ENCODE measurements at places on chromosomes 11 and 22. TPM values are rescaled to one million over a fixed set of nuclear protein-coding genes. Genes with fewer than 3 reads are reported as not detected.
A peak's percentile ranks its signal among the peaks of the same experiment; 100 is the strongest.

The JHY gene
- total RNA-seq: 8.9 TPM

DNA sequence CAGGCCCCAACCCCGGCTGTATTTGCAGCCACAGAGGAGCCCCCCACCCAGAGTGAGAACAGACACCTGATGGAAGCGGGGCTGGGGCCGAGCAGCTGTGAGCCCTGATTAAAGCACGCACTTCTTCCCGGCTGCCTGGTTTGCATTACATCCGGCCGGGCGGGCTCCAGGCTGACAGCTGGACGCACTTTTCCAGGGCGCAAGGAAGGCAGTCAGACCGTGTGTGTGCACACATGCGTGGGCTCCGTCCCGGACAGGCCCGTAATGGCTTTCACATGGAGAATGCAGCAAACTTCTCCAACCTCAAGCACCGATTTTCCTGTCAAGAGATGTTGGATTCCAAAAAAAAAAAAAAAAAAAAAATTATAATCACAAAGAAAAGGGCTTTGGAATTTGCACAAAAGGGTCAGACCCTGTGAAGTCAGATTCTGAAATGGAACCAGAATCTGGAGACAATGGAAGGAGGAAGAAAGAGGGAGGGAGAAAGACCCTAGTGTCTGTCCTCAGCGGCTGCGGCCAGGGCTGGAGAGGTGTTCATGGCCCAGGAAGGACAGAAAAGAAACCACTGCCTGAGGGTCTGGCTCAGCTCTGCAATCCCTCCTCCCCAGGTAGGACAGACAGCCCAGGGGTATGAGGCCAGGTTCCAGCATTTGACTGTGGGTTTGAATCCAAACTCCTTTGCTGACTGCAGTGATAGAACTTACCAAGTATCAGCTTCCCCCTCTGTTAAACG lies 365.5 kb downstream of the MN1 start:
- no peak for DNase-seq

DNA sequence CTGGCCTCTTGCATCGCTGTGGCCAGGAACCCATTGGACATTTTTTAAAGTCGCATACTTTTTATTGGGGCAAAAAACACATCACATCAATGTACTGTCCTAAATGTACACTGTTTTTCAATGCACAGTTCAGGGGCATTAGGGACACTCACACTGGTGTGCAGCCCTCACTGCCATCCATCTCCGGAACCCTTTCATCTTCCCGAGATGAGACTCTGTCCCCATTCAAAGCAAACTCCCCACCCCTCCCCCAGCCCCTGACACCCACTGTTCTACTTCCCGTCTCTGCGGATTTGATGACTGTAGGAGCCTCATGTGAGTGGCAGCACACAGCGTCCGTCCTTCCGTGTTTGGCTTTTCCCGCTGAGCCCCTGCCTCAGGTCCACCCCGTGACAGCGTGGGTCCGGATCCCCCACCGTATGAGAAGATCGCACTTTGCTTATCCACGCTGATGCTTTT lies 41.8 kb upstream of the TH start:
- DNase-seq: peak; percentile 60

GRCh38 chr22:48106715-48107259 lies 1344.3 kb downstream of the TBC1D22A start:
- DNase-seq: no peak

GRCh38 chr22:36144886-36145541 lies 15.5 kb downstream of the APOL3 start:
- no peak for DNase-seq

- DNase-seq: no peak
These were observed 50.9 kb upstream of the YWHAH start for GRCh38 chr22:31893460-31893859.

DNA sequence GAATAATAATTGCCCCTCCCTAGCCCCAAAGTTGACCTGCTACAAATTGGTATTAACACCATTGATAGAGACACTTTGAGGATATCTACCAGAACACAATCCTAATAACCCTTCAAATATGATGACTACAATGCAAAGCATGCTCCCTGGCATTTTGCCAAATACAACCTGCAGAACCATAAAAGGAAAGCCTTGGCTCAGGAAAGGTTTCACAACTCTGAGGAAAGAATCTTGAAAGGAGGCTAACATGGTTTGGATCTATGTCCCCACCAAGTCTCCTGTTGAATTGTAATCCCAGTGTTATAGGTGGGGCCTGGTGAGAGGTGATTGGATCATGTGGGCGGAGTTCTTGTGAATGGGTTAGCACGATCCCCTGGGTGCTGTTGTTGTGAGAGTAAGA lies 140.4 kb upstream of the ARHGAP42 start:
- no peak for DNase-seq
